ENCODE measurements at places on chromosomes 5 and 9. TPM values are rescaled to one million over a fixed set of nuclear protein-coding genes. Genes with fewer than 3 reads are reported as not detected.

The LPAR1 gene
- total RNA-seq: 15.1 TPM

The FYB1 gene
- total RNA-seq: 10.0 TPM

The SLC4A9 gene
- not detected for total RNA-seq

The SPEF2 gene
- 2.3 TPM for total RNA-seq

The CDC20B gene
- total RNA-seq: 0.07 TPM

The ACTBL2 gene
- total RNA-seq: 0.03 TPM

The C9orf50 gene
- not detected for total RNA-seq

The NRARP gene
- 4.1 TPM for total RNA-seq

The BARHL1 gene
- not detected for total RNA-seq

The APBA1 gene
- total RNA-seq: 0.11 TPM

The IGIP gene
- 0.91 TPM for total RNA-seq

The PCDHB10 gene
- 0.02 TPM for total RNA-seq

The ORM2 gene
- total RNA-seq: not detected

Measured in A549 treated with CORT108297 at 1 μM for 4 hours (cell line).